ENCODE measurements at places on chromosomes 6 and 20.

DNA sequence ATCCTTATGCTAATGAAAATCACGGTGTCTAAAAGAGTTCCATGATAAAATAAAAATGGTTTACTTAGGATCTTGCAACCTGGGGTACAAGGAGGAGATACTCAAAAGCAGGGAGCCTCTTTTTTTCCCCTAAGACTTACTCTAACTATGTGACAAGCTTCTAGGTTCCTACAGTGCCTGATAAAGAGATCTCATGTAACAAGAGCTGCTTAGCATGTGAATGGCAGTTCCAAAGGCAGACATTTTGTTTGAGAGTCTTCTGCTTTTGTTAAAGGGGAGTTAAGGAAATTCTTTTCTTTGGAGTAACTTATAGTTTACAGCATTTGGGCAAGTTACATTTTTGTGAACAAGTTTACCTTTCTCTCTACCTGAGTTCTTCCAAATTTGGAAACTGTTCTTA is 945.8 kb upstream of the ADGRB3 start:
- no peak for DNase-seq

DNA sequence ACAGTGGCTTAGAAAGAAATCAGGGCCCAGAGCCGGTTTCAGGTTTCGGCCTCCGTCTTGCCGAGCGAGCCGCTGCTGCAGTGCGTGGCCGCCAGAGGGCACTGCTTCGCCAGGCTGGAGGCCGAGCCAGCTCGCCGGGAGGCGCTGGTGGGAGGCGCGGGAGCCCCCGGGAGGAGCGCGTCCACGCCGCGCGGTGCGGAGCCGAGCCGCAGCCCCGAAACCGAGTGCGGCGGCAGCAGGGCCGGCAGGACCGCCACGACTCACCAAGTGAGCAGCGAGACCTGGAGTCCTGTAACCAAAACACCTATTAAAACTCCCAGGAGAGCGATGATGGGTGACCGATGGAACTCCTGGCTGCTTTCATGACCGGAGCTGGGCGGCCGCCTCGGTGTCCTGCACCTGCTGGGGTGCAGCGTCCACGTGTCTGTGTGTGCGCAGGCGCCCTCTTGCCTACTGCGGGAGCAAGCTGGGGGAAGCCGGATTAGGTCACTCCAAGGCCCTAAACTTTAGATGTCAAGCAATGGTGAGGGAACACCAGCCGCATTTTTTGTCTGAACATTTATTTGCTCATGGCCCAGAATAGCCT is 186.9 kb upstream of the UST start:
- peak; percentile 77 for DNase-seq

GRCh38 chr6:3265671-3266070 is 6.9 kb downstream of the PSMG4 start:
- peak; percentile 46 for DNase-seq

DNA sequence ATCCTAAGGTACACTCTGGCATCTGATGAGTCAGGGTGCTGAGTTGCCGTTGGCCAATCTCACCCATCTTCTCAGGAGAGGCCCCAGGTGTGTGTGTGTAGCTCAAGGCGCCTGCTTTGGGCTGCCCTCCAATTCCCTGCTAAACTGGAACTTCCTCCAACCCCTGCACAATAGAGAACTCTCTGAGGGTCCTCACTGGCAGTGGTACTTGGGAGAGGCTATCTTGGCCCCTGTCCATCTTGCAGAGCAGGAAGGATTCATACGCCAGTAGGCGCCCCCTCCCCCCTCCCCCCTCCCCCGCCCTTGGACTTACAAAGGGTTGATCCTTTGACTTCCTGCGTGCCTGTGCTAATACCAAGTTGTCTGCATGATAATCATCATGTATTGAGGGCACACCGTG is 173.6 kb downstream of the SASH1 start:
- no peak for DNase-seq

Measured in NCI-H82 (cell line).